ENCODE measurements at places on chromosomes 1 and 21. TPM values are rescaled to one million over a fixed set of nuclear protein-coding genes. Genes with fewer than 3 reads are reported as not detected.

MANEAL gene
- total RNA-seq: 0.38 TPM

MRPS14 gene
- total RNA-seq: 21.1 TPM

TFF2 gene
- not detected for total RNA-seq

SERPINC1 gene
- not detected for total RNA-seq

PDXK gene
- 200 TPM for total RNA-seq

PIK3R3 gene
- 4.5 TPM for total RNA-seq

IGSF9 gene
- total RNA-seq: not detected

HYI gene
- total RNA-seq: 45.1 TPM

GPR3 gene
- 0.56 TPM for total RNA-seq

E2F2 gene
- under 0.01 TPM for total RNA-seq

UQCRHL gene
- total RNA-seq: 2.0 TPM

ALX3 gene
- not detected for total RNA-seq

CHIT1 gene
- total RNA-seq: not detected

PSRC1 gene
- 15.9 TPM for total RNA-seq

PGLYRP4 gene
- not detected for total RNA-seq

ORC1 gene
- total RNA-seq: 10.5 TPM

RGS13 gene
- not detected for total RNA-seq

SPRR2F gene
- not detected for total RNA-seq

SMYD3 gene
- 28.0 TPM for total RNA-seq

SYCP1 gene
- not detected for total RNA-seq
